ENCODE measurements at places on chromosomes 7 and 10.

- DNase-seq = no peak
These were observed 156.1 kb downstream of the MAD1L1 start for GRCh38 chr7:2076649-2077064.

DNA sequence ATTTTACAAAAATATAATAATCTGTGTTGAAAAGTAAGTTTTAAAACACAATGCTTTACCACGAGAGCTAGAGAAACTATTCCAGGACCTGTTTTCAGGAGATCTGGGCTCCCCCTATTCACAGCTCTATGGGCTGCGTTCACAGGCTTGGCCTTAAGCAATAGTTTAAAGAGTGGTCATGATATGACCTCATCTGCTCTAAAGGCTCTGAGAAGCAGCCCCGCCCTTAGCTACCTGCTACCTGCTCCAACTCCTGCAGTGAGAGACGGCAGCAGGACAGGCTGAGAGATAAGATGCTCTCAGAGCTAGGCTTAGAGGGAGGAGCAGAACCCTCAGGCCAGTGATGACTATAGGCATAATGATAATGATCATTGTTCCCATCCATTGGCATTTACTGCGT lies 12.6 kb downstream of the ALOX5 start:
- no peak for DNase-seq

DNA sequence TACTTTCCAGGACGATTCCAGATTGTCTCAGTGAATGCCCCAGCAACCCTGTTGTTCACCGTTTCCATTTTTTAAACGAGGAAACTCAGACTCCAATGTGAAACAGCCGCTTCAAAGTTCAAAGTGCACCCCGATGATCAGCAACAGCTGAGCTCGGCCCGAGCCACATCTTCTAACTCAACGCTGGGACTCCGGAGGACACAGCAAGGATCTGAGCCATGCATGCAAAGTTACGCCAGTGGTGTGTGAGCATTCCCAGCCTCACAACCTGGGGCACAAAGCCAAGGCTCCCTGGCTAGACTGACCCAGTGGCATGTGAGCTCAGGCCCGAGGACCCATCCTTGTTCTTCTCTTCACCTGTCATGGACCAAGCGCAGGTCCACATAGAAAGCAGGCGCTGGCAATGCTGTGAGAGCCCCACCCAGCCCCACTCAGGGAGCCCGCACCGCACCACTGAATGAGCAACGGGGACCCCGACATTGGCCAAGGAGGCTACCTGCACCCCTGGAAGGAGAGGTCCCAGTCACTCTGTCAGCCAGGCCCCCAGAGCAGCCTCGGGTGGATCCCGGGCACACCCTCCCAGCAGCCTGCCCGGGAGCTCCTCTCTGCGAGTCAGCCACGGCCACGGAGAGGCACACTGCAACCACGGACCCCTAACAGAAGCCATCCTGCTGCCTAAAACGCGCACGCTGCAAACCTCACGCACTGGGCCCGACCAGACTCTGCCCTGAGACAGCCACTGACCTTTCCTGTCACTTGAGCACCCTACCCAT lies 82.9 kb downstream of the MAD1L1 start:
- no peak for DNase-seq

DNA sequence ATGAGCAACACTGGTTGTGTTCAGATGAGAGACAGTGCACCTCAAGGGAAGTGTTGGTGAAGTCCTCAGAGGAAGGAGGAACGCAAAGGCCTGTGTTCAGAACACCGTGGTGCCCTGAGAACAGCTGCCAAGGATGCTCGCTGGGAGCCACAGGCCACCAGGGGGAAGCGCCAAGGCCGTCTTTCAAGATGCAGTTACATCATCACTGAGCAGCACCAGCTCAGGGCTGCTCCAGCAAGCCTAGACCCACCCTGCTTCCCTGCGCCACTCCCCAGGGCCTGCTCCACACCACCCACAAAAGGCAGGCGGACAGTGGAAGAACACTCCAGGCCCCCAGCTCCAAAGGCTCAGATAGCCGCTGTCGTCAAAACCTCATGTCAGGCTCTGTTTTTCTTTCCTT lies 378.8 kb downstream of the DPP6 start:
- no peak for DNase-seq

GRCh38 chr10:50360077-50360850 lies 108.9 kb upstream of the ASAH2 start:
- DNase-seq = no peak

DNA sequence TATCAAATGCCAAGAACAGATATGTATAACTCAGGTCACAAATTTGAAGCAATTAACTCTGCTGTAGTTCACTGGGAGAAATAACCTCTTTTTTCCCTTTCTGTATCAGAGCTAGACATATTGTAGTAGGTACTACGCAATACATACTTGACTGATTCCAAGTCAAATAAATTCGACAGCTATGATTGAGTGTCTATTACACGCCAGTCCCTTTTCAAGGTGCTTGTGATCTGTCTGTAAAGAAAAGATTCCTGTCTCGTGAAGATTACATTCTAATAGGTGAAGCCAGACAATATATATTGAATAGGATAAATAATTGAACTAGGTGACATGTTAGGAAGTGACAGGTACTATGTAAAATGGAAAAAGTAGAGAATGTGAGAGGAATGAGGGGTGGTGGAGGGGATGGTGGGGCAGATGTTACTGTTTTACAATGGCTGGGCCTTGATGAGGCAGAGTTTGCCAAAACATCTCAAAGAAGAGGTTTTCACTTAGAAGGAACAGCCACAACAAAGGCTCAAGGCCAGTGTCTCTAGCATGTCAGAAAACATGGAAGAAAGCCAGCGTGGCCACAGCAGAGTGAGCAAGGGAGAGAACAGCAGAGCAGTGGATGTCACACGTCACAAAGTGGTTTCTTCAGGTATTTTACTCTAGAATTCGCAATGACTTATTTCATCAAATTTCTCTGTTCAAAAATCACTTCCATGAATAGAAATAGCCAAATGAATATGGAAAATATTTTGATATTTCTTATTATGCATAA lies 282.6 kb upstream of the CACNA2D1 start:
- DNase-seq = no peak

DNA sequence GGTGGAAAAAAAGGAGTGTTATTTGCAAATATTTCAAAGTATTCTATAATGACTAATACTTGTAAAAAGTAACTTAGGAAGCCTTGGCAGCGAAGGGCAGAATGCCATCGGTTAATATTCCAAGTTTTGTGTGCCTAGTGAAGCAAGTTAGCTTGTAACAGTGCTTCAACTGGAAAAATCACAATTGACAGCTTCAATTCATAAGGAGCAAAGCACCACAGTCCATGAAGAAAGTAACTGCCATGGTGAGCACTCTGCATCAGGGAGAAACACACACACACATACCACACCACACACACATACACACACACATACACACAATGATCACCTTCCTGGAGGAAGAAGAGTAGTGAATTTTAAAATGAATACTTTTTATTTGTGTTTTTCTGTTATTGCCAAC lies 298.3 kb downstream of the CNTNAP2 start:
- DNase-seq = no peak

- DNase-seq = no peak
These were observed 83.5 kb downstream of the TACC2 start for GRCh38 chr10:122072491-122072890.

DNA sequence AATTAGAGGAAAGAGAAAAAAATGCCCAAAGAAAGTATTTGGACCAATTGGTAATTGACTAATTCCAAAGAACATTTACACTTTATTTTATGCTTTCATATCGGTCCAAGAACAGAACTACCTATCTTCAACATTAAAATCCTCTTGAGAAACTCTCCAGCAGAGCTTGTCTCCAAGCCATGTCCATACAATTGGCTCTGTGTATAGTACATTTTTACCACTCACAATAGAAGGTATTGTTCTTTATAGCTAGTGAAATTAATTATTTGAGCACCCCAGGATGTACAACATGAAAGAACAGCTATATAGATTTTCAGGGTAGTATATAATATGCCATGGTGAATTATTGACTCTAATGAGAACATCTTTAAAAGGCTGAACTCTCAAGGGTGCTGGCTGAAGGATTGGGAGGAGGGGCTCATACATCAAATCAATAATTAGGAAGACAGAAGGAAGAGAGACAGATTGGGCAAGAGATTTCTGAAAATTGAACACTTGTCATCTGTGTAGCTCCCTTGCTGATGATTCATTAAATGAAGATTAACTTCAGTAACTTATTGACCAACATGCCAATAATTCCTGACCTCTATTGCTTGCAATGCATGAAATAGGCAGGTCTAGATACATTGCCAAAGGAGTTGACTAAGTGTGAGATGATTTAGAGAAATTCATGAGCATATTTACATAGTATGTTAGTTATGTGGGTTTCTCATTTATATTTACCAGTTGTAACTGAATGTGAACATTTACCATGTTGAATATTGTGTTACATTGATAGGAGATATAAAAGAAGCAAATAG lies 249.7 kb downstream of the MTERF1 start:
- peak; percentile 92 for DNase-seq

- DNase-seq = no peak
These were observed 42.4 kb upstream of the LMTK2 start for GRCh38 chr7:98064233-98064632.

GRCh38 chr10:128796396-128796912 lies 670.2 kb upstream of the MKI67 start:
- no peak for DNase-seq

DNA sequence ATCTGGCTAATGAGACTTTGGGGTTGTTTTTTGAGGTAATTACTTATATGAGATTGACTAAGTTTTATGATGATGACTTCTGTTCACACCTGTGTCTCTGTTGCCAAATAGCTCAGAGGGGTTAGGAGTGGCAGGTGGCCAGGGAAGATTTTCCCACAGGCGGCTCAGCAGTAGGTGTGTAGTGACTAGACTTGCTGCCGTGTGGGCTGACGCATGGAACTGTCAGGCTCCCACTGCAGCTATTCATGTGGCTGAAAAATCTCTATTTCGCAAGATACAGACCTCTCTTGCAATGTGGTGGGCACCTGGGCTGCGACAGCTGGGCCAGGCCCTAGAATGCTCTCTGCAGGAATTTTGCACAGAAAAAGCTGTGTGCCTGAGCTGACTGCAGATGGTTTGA lies 1.4 kb downstream of the CPA4 start:
- DNase-seq = no peak

DNA sequence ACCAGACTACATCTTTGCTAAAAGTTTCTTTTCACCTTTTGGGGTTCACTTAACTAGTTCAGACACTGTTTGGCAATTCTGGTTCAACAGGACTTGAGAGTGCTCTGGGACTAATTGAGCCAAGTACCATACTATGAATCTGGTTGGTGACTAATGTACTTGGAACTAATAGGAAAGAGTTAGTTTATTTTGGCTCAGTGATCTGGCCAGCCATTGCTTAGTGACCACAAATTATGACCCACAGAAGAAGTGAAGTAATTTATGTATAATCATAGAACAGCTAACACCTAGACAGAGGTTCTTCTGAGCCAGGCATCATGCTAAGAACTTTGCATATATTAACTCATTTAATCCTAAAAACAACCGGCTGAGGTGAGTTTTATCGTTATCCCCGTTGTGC lies 126.5 kb upstream of the JCAD start:
- peak; percentile 59 for DNase-seq

Data from epithelial cell of proximal tubule (primary cell).